Renal pelvis (tissue), 12 donors: ENCODE measurements at places on chromosomes 6 and 20. TPM values are rescaled to one million over a fixed set of nuclear protein-coding genes. Genes with fewer than 3 reads are reported as not detected.

TNF gene
- polyA plus RNA-seq = not detected

DXO gene
- polyA plus RNA-seq = 35.1 TPM

RHAG gene
- 1.6 TPM for polyA plus RNA-seq

MYL9 gene
- 219 TPM for polyA plus RNA-seq

SLC22A7 gene
- polyA plus RNA-seq = 0.84 TPM

CMTR1 gene
- polyA plus RNA-seq = 53.5 TPM

OR12D3 gene
- not detected for polyA plus RNA-seq

INSM1 gene
- not detected for polyA plus RNA-seq

RPL7L1 gene
- 135 TPM for polyA plus RNA-seq

GSTA3 gene
- polyA plus RNA-seq = not detected

SLC12A5 gene
- polyA plus RNA-seq = 3.0 TPM

STMND1 gene
- polyA plus RNA-seq = 0.49 TPM

CLIC5 gene
- 191 TPM for polyA plus RNA-seq

OXT gene
- polyA plus RNA-seq = 1.0 TPM

RWDD2A gene
- polyA plus RNA-seq = 6.2 TPM

PNPLA1 gene
- polyA plus RNA-seq = 1.7 TPM

TMEM217 gene
- polyA plus RNA-seq = 1.6 TPM

TEAD3 gene
- polyA plus RNA-seq = 62.5 TPM
